Diencephalon (tissue), 1 donor: ENCODE measurements at places on chromosomes 3 and 15. TPM values are rescaled to one million over a fixed set of nuclear protein-coding genes. Genes with fewer than 3 reads are reported as not detected.

GABRR3 gene
- total RNA-seq, result not detected

KBTBD12 gene
- total RNA-seq, result 1.8 TPM

SAMMSON gene
- 0.23 TPM for total RNA-seq

ACAN gene
- total RNA-seq, result 3.0 TPM

PLSCR2 gene
- not detected for total RNA-seq
